ENCODE measurements at places on chromosomes 4 and X. TPM values are rescaled to one million over a fixed set of nuclear protein-coding genes. Genes with fewer than 3 reads are reported as not detected.

- DNase-seq, result no peak
These were observed 19.8 kb upstream of the LGI2 start for GRCh38 chr4:25050370-25051078.

- DNase-seq, result no peak
These were observed 45.4 kb upstream of the CTAG2 start for GRCh38 chrX:154698630-154699248.

GRCh38 chr4:92091335-92091734, 212.4 kb upstream of the GRID2 start:
- no peak for DNase-seq

DNA sequence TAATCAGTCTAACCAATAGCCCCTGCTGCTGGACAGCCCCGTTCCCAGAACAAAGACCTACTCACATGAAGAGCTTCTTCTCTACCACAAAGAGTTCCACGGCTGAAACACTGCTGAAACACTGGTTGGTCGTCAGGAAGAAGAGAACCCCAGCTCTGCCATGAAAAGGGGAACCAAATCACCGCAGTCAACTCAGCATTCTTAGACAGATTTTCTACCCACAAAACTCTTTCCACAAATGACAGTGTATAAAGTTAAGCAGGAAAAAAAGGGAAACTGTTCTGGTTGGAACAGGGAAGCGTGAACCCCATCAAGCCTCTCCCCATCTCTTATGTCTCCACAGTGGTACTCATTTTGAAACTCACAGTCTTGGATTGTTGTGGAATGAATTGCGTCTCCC, 57.3 kb downstream of the ABCG2 start:
- DNase-seq, result no peak

The STS gene
- 5.1 TPM for polyA plus RNA-seq

DNA sequence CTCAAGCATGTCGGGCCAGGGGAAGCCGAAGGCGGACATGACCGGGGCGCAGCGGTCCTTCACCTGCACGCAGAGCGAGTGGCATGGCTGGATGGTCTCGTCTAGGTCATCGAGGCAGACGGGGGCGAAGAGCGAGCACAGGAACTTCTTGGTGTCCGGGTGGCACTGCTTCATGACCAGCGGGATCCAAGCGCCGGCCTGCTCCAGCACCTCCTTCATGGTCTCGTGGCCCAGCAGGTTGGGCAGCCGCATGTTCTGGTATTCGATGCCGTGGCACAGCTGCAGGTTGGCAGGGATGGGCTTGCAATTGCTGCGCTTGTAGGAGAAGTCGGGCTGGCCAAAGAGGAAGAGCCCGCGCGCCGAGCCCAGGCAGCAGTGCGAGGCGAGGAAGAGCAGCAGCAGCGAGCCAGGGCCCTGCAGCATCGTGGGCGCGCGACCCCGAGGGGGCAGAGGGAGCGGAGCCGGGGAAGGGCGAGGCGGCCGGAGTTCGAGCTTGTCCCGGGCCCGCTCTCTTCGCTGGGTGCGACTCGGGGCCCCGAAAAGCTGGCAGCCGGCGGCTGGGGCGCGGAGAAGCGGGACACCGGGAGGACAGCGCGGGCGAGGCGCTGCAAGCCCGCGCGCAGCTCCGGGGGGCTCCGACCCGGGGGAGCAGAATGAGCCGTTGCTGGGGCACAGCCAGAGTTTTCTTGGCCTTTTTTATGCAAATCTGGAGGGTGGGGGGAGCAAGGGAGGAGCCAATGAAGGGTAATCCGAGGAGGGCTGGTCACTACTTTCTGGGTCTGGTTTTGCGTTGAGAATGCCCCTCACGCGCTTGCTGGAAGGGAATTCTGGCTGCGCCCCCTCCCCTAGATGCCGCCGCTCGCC, at the start of gene SFRP2:
SFRP2 (minus strand) TSS at position 671 of the 864 bp plus-strand sequence; CDS start at position 423, 248 bp downstream.
- DNase-seq, result peak; percentile 68

GRCh38 chr4:127448986-127449385, 183.8 kb upstream of the INTU start:
- no peak for DNase-seq

The MUC7 gene
- polyA plus RNA-seq, result not detected

The ADH1C gene
- polyA plus RNA-seq, result 124 TPM

DNA sequence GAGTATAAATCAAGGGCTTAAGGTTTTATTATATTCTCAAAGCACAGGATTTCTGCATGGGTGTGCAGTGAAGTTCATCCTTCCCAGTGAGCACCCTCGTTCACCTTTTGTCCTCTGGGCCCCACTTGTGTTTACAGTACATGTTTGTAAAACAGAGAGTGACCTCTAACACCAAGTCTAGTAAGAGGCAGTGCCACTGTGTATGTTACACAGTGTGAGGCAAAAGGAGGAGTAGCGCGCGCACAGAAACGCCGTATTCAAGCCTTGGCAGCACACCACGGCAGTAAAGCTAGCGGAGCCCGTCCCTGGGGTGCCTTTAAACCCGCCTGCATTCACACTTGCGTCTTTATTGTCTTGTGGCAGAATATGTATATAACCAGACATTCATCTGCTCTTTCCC, 51.9 kb downstream of the CCNI start:
- no peak for DNase-seq

The CFP gene
- 1.7 TPM for polyA plus RNA-seq

The PI4K2B gene
- polyA plus RNA-seq, result 12.4 TPM

The MRPS18C gene
- polyA plus RNA-seq, result 65.6 TPM

- DNase-seq, result no peak
These were observed 129.3 kb upstream of the CHRDL1 start for GRCh38 chrX:110924871-110925270.

DNA sequence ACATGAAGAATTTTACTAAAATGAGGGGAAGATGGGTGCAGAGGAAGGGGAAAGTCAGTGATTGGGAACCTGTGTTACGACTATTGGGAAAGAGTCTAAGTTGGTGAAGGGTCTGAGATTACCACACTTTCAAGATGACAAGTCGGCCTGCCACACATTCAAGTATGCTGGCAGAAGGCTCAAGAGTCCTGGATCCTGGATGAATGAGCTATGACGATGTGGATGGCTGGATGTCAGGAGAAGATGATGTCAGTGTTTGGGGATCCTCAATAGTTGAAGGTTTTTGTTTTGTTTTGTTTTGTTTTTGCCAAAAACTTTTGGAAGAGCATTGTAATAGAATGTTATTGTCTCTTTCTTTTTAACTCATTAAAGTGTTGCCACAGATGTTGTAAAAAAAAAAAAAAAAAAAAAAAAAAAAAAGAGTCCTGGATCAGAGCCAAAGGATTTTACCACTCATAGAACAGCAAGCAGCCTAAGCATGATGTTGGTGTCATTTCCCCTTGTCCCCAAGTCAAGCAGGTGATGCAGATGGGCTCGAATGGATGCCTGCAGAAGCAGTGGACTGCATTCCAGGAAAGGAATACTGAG, 120.6 kb downstream of the REELD1 start:
- DNase-seq, result no peak

GRCh38 chr4:45897946-45898585, 225.8 kb downstream of the GABRG1 start:
- DNase-seq, result no peak

The GABRE gene
- polyA plus RNA-seq, result 7.4 TPM

- no peak for DNase-seq
These were observed 91.3 kb downstream of the PTPN13 start for GRCh38 chr4:86685401-86685800.

The TCEAL8 gene
- polyA plus RNA-seq, result 142 TPM

DNA sequence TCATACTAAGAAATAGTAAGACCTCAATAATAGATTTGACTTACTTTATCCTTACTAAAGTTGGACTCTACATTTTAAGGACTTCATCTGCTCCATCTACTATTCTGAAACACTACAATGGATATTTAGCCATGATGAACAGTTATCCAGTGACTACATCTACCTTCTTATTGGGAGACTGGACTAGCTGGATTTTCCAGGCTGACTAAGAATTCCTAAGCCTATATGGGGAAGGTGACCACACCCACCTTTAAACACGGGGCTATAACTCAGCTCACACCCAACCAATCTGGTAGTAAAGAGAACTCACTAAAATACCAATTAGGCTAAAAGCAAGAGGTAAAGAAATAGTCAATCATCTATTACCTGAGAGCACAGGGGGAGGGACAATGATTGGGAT, 1438.4 kb downstream of the TECRL start:
- DNase-seq, result no peak

- no peak for DNase-seq
These were observed 45.0 kb downstream of the CPLX1 start for GRCh38 chr4:780716-781492.

GRCh38 chr4:24514808-24515207, 69.5 kb downstream of the DHX15 start:
- DNase-seq, result no peak

DNA sequence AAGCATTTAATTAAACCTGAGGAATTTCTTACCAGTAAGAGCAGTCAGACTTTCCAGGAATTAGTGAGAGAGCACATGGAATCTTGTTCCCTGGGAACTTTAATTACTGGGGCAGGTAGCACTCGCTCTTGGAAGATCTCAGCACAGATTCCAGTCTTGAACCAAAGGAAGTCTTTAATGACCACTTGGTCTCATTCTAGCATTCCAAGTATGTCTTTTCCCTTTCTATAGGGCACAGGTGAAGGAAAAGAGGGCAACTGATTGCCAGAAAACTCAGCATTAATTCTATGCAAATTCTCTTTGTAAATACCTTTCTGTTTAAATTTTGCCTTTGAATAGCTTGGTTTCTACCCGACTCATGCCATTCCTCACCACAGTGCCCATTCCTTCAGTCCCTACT, 236.6 kb downstream of the LDB2 start:
- DNase-seq, result no peak

The DCAF12L2 gene
- 1.7 TPM for polyA plus RNA-seq

DNA sequence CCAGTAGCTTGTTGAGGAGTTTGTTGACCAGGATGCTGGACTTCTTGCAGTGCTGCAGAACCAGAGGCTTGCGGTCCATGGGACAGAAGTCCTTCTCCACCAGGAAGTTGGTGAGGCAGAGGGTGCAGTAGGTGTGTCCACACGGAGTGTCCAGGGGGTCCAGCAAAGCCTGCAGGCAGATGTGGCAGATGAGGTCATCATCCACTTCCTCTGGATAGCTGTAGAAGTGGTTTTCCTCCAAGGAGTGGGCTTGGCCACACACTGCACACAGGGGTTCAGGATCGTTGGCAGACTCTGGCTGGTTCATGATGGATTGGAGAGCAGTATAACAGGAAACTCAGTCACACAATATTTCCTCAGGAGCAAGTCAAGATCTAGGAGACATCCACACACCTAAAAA, 17.6 kb downstream of the LNX1 start:
- no peak for DNase-seq

GRCh38 chrX:132505116-132505515, 16.3 kb upstream of the MBNL3 start:
- DNase-seq, result no peak

The ZFP92 gene
- polyA plus RNA-seq, result 0.87 TPM

GRCh38 chr4:138656990-138657389, 358.6 kb upstream of the NOCT start:
- DNase-seq, result no peak

DNA sequence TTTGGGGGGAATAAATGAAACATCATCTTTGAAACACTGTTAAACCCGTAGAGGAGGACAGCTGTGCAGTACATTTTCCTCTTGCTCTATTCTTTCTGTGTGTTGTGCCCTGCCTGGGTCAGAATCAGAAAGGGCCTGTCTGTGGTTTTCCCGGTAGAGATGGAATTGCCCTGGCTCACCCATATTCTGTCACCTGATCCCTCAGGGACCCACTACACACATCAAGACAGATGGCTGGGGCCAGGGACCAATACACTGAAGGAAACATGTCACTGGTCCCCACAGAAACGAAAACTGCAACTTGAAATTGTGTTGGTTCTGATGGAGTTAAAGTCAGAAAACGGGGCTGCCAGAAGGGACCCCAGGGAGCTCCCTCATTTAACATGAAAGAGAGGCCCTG, 114.9 kb downstream of the ZNF827 start:
- no peak for DNase-seq

DNA sequence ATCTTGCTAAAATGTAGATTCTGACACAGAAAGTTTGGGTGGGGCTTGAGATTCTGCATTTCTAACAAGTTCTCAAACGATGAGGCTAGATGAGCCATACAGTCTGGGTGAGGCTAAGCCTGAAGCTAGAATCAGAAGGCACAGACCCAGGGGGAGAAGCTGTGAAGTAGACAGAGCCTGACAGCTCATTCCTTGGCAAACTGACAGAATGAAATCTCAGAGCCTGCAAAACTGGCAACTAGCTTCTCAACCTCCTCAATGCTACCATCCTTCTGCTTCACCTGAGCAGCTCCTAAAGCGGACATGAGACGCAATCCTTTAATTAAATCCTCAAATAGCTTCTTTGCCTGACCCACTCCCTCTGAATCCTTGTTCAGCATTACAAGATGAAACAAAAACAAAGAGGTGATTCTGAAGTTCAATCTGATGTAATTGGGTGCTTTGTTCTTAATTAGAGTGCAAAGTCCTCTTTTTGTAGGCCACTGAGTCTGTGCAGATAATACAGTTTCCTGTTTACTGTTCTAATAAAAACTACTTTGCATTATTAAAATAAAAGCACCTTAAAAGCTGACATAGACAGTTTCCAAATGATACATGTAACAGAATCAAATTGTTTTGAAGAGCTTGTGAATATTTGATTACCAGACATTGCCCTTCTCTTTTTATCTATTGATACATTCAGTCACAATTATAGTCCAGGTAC, 71.0 kb upstream of the BMP2K start:
- DNase-seq, result no peak

The IL9R gene
- 0.30 TPM for polyA plus RNA-seq

The PLXNB3 gene
- 1.8 TPM for polyA plus RNA-seq
